Muscle of leg (tissue), 16 donors: ENCODE measurements at places on chromosomes 3 and 15. TPM values are rescaled to one million over a fixed set of nuclear protein-coding genes. Genes with fewer than 3 reads are reported as not detected.

Gene GRAMD2A
- total RNA-seq: 0.98 TPM

Gene GCSAM
- 0.31 TPM for total RNA-seq

Gene GXYLT2
- total RNA-seq: 39.1 TPM

Gene COPG1
- 118 TPM for total RNA-seq

Gene ZNF710
- total RNA-seq: 6.1 TPM

Gene CYP11A1
- total RNA-seq: 1.2 TPM

Gene DNAH12
- total RNA-seq: 0.58 TPM

Gene RUVBL1
- total RNA-seq: 36.4 TPM

Gene GDPGP1
- 2.9 TPM for total RNA-seq

Gene PIGZ
- total RNA-seq: 0.84 TPM

Gene PLSCR5
- total RNA-seq: not detected

Gene CCRL2
- total RNA-seq: 0.53 TPM
